H4 (cell line): ENCODE measurements at places on chromosomes 4 and X.

- no peak for DNase-seq
Measured at GRCh38 chr4:88629826-88630225, 37.5 kb downstream of the HERC3 start.

DNA sequence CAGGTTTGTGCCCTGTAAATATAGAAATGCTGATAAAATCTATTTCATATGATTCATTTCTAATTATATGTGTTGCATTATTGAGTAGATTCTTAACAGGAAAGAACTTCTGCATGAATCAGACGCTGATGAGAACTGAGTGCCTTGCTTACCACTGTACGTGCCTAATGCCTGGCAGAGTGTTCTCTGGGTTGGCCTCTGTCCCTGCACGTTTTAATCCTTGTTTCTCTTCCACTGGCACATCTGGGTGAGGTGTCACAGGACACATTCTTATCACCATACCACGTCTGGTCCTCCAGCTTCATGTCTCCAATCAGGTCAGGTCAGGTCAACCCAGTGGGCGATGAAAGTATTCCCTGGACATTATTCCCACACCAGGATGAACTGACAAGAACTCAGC lies 53.6 kb downstream of the KLF3 start:
- DNase-seq: no peak

- DNase-seq: peak; percentile 31
Measured at GRCh38 chr4:140052050-140052449, 101.9 kb downstream of the MAML3 start.

GRCh38 chr4:26356081-26356501 lies 35.3 kb downstream of the RBPJ start:
- no peak for DNase-seq

DNA sequence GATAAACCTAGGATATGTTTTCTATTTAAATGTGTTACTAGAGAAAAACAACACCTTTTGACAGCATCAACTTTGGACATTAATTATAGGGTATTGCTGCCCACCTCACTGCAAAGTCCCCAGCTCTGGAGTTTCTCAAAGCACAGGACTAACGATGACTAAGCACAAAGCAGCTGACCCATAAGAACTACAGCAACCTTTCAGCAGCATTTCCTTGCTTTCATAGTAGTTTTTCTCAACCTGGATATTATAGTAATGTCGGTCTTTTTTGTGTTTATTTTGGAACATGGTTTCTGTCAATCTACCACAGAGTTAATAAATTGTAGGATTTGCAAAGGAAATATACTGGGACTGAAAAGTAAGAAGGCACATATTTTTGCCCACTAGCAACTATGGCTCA lies 21.5 kb downstream of the HHIP start:
- DNase-seq: peak; percentile 16

DNA sequence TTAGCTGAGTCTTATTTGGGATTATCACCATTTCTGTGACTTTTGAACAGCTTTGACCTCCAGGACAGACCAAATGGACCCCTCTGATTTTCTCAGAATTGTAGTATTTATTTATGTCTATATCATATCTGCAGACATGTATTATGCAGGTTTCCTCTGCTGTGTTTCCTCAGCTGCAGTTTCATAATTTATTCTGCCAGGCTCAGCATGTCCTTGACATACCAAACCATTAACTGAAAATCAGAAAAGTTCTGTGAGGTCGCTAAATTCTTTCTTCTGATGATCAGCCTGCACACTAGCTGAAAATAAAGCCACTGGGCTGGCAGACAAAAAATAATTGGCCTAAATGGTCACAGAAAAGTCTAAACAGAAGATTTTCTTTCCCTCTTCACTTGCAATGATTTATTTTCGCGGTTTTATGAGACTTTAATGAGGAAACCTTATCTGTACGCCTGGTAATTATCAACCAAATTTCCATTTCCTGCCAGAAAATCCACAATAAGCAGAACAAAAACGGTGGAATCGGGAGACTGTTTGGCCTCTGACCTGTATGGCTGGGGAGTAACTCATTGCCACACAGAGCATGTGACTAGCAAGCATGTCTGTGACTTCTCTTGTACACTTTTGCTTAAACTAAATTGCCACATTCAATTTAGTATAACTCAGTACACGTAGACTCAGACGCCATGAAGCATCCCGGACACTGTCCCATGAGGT lies 150.9 kb downstream of the ENPP6 start:
- peak; percentile 35 for DNase-seq

DNA sequence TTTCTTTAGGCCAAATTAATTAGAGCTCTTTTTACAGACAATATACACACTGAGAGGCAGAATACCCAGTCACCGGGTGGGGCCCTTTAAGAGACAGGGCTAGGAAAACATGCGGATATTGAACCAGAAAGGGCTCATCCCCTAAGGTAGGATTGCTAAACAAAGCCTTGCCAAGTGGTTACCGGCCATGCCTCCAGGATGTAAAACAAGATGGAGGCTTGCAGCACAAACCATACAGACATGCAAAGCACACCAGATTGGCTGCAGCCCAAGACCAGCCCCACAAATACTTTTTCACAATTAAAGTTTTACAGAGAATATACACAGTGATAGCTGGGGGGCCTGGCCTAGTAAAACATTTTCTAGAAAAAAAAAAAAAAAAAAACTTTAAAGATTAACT lies 210.0 kb downstream of the KLHL4 start:
- DNase-seq: peak; percentile 70

DNA sequence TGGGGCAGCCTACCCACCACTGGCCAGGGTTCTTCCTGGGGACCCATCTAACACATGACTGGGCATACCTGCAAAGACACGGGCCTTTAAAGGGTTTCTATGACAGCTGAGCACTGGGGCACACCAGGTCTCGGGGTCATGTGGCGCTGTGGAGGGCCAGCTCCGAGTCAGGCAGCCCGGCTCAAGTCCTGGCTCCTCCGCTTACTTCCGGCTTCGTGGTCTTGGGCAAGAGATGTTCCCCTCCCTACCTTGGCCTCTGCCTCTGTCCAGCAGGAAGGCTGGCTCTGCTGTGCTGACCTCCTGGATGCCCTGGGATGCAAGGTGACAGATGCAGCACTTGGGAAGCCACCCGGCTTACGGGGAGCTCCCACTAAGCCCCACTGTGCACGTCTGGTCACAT lies 37.6 kb downstream of the HTRA3 start:
- no peak for DNase-seq

- no peak for DNase-seq
Measured at GRCh38 chr4:76518241-76518640, 83.2 kb downstream of the SHROOM3 start.

DNA sequence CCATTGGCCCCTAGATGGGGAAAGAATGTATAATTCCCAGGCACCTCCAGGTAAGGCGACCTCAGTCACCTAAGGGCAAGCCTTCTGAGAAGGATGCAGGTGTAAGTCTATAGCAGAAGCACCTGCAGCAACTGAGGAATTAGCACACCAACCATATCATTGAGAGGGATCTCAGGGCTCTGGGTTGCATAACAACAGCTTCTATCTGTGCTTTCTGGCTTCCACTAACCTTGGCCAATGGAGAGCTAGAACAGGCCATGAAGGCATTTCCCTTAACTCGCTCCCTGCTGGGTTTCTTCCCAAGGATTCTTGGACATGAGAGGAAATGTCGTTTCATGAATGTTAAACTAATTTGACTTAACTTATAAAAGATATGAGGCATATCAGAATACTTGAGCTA lies 177.8 kb upstream of the GK2 start:
- DNase-seq: no peak

GRCh38 chrX:118207831-118208453 lies 91.3 kb upstream of the KLHL13 start:
- no peak for DNase-seq

- DNase-seq: no peak
Measured at GRCh38 chr4:19301527-19301926, 950.2 kb upstream of the SLIT2 start.

DNA sequence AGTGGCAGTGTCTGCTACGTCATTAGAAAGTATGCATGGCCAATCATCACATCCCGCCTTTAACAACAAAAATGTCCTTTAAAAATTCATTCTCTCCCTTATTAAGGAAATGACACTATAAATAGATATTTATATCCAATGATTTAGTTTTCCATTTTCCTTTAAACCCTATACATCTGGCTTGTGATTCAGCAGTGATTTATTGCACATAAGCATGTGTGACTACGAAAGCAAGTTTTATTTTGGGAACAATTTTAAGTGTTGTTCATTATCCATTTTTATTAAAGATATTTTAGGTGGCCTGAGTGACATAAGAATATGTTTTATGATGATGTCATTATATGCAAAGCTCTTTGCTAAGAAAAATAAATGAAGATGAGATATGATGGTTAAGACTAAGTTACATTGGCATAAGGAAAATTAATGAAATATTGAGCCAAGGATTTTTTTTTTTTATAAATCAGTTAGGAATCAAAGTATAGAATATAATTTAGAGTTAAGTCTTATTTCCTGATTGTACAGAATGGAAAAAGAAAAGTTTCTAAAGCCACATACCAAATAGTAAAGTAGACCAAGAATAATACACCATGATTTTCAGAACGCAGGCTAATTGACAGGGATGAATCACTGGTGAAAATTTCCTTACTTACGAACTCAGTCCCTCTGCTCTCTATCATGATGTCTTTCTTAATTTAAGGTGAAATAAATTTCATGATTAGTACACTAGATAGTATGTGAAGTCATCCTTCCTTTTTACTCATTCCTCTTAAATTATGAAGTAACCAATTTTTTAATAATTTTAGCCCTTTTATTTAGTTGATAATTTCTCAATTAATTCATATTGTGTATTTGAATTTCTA lies 822.4 kb downstream of the FAT4 start:
- DNase-seq: no peak

DNA sequence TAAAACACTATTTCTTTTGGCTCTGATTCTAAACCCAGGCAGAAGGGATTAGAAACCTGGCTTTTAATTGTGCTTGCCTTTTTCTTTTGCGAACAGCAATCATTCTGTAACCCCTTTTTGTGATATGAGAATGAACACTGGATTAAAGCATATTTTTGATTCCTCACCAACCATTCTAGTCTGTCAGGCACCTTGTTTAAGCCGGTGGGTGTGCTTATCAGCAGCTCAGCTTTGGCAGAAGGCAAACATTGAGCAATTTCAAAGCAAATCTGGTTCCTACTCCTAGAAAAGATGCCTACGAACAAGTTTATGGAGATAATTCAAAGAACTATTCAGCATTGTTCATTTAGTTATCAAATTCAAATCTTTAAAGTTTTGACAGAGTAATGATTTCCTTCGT lies 265.1 kb upstream of the FAM241A start:
- DNase-seq: no peak

- peak; percentile 45 for DNase-seq
Measured at GRCh38 chr4:68271851-68272357, 26.4 kb upstream of the TMPRSS11B start.

DNA sequence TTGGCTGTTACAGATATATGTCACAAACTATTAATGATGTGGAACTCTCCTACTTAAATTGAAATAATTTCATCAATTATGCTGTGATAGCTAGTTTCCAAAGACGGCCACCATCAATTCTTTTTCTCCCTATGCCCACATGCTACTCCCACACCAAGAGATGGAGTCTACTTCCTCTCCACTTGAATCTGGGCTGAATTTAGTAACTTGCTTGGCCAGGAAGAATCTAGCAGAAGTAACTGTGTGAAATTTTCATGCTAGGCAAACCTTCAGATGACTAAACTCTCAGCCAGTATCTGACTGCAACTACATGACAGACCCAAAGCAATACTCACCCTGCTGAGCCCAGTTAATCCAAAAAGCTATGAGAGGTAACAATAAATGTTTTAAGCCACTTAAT lies 3.2 kb downstream of the SEPSECS start:
- no peak for DNase-seq

DNA sequence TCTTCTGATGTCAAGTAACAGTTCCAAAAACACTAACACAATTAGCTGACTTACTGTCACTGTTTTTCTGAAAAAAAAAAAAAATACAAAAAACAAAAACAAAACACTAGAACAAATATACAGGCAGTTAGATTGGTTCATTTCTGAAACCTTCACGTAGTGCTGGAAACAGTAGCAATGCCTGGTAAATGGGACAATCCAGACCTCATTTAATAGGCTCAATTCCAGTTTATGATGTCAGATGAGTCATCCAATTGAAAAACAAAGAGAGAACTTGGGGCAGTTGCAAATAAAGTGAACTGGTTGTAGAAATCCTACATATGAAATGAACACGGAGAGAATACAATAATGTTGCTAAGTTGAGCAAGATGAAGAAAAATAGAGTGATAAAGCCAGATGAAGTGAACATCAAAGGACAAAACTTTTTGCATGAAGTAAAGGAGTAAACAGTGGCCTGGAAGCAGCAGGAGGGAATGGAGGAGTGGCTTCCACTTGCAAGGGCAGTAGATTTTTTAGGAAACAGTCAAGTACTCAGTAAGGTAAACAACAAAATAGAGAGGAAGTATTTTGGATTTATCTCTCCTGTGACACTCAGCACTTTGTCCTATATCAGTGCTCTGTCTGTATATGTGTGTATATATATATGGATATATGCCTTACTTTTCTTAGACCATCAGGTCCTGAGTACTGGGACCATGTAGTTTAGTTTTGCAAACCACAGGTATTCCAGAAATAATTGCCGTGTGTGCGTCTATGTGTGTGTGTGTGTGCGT lies 39.3 kb upstream of the MAGEA10 start:
- peak; percentile 54 for DNase-seq

- no peak for DNase-seq
Measured at GRCh38 chr4:139611391-139611790, 54.2 kb upstream of the MGST2 start.

DNA sequence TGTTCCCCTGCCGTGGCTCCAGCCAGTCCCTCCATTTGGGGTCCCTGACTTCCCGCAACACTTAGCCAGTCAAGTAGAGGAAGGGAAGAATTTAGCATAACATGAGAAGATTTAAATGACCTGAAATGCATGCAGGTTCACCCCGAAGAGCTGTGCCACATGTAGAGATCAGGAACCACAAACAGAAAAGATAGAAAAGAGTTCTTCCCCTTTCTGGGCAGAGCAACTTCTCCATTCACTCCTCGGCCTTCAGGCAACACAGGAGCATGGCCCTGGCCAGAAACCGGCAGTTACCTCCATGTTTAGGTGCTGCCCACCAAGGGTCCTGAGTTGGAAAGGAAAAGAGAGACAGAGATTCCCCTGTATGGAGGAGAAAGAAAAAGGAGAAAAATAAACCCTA lies 5.2 kb downstream of the NLRP2B start:
- DNase-seq: no peak

DNA sequence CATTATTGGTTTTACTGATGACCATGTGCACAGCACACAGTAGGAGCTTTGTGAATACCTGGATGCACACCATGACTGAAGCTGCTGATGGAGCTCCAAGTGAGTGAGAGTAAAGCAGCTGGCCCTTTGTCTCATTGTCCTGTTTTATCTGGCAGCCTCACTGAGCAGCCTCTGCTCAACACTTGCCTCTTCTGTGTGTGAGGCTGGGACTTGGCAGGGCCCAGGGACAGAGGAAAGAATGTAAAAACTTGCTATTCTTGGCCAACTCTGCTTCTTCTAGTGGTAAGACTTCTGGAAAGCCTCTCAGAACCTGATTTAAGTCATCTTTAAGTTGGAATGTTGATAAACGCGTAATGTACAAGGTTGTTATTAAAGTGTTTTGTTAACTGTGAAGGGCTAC lies 61.4 kb downstream of the BEX1 start:
- no peak for DNase-seq

GRCh38 chr4:87228262-87228860 lies 7.9 kb upstream of the KLHL8 start:
- no peak for DNase-seq
